Omental fat pad (tissue), 4 donors: ENCODE measurements at places on chromosomes 7 and 10. TPM values are rescaled to one million over a fixed set of nuclear protein-coding genes. Genes with fewer than 3 reads are reported as not detected.

UNCX gene
- total RNA-seq, result not detected

C10orf62 gene
- not detected for total RNA-seq

TRUB1 gene
- 11.1 TPM for total RNA-seq

SLC26A5 gene
- total RNA-seq, result 0.19 TPM

SSC4D gene
- 2.1 TPM for total RNA-seq

RET gene
- total RNA-seq, result 1.1 TPM

- DNase-seq, result no peak
These were observed 7.4 kb downstream of the AVL9 start for GRCh38 chr7:32502728-32503127.

DNA sequence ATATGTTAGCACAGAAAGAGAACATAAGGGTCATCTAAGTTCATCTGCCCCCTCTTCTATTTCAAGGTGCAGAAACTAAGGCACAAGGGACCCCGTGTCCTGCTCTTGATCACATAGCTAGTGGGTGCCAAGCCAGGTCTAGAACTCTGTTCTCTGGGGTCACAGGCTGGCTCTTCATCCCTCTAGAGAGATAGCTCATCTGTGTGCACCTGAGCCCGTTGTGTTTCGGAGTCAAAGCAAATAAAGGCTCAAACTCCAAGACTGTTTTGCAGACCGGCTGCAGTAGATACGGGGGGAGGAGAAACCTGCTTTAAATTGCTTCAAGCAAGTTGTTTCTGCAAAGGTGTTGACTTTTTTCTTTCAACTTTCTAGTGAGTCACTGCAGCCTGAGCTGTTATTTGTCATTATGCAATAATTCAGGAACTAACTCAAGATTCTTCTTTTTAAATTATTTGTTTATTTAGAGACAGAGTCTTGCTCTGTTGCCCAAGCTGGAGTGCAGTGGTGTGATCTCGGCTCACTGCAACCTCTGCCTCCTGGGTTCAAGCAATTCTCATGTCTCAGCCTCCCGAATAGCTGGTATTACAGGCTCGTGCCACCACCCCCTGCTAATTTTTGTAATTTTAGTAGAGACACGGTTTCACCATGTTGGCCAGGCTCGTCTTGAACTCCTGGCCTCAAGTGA, 6.5 kb downstream of the BLVRA start:
- no peak for DNase-seq

DNA sequence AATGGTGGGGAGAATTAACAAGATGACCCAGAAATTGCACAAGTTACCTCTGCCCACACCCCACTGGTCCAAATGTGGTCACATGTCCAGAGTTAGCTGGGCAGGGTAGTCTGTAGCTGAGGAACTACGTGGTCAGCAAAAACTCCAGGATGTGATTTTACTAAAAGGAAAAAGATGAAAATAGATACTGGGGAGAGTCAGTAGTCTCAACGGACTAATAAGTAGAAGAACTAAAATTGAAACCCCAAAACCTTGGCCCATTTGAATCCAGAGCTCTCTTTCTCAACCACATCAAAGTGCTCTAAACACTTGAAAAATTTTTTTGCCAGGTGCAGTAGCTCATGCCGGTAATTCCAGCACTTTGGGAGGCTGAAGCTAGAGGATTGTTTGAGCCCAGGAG, 146.3 kb downstream of the SKIDA1 start:
- DNase-seq, result no peak

GRCh38 chr10:115092258-115092554, 959 bp upstream of the ATRNL1 start:
- no peak for DNase-seq

- DNase-seq, result no peak
These were observed 8.1 kb downstream of the CNPY1 start for GRCh38 chr7:155538293-155538692.

DNA sequence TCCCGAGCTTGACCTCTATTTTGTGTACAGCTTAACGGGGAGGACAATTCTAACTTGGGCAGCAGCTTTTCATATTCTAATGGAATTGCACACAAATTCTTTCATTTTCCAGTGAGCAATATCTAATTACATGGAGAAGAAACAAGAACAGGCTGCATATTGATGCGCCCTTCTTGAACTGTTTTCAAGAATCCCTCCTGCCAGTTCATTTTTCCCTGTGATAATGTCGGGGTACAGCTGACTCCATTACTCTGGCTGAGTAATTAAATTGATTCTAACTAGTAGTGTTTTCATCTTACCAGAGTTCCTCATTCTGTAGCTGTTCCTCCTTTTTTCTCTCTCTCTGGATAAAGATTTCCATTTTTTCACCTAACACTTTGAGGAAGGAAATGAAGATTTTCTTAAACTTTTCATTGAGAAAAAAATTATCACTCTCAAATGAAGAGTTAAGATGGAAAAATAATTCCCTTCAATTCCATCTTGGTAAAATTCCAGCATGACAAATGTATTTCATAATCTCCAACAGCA, 190.9 kb downstream of the FANK1 start:
- DNase-seq, result no peak

- DNase-seq, result no peak
These were observed 153.1 kb upstream of the LAMB4 start for GRCh38 chr7:108283252-108283651.
